ENCODE measurements at places on chromosomes 7 and 10.

GRCh38 chr7:51344406-51345138 is 28.0 kb upstream of the COBL start:
- DNase-seq = no peak

DNA sequence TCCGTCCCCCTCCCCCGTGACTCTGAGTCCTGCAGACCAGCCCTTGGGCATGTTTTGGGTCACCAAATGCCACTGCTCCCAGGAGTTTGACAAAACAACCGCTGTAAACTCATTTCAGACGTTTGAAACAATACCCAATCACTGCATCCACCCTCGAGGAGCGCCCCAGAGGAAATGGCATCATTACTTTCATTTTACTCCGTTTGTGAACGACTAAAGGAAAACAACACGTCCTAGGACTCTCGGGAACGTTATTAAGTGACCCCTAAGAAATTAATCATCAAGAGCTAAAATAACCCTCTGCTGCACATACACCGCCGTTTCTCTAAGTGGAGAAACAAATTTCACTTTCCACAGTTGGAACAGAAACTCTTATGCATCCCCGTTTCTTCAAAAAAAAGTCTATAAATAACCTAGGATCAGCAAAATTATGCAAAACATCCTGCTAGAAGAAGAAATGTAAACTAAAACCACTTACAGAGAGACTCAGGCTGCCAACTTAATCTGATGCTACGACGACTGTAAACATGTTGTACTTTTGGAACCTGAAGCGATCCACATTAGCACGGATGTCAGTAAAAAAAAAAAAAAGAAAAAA is 109.9 kb upstream of the EFCAB10 start:
- peak; percentile 7 for DNase-seq

DNA sequence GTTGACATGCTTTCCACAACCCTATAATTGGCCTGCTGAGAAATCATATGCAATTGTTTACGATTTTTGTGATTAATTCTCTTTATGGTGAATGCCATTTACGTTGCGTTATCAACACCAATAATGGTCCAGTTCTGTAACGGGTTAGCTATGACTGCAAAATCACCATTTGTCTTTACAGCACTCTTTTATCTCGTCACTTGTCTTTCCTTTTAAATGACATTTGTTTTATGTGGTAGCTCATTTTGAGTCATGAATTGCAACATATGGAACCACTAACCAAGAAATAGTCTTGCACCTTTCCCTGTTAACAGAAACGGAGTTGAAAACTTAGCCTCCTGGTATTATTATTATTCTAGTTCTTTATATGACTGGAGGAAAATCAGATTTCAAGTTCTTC is 3.1 kb upstream of the KIAA1217 start:
- no peak for DNase-seq

GRCh38 chr7:50834031-50834535 is 51.4 kb upstream of the GRB10 start:
- no peak for DNase-seq

- no peak for DNase-seq
Measured at GRCh38 chr10:120632047-120632446, 175.0 kb downstream of the PLPP4 start.

DNA sequence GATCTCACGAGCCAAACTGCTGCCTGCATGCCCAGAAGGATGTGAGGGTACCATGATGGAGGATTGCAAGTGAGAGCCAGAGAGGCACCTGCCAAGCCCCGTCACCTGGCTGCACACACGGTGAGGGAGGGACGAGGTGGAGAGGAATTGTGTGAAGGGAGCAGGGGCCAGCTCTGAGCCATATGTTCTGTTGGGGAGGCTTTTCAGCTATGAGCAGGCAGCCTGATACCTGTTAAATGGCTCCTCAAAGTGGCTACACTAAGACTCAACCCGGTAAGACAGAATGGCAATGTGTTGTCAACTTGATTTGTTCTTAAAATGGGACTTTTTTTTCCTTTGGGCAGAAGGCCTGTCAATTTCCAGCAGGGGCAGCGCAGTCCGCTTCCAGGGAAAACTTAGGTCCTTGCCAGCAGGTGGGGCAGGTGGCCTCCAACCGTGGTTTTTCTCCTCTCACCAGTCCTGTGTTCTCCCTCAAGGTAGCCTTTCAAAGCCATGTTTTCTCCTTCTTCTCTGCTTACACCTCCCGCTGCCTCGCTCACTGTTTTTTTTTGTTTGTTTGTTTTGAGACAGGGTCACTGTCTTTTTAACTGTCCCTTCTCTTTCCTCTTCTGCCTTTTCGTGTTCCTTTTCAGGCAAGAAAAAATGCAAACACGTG is 57.7 kb upstream of the ZNRF2 start:
- DNase-seq = peak; percentile 14

DNA sequence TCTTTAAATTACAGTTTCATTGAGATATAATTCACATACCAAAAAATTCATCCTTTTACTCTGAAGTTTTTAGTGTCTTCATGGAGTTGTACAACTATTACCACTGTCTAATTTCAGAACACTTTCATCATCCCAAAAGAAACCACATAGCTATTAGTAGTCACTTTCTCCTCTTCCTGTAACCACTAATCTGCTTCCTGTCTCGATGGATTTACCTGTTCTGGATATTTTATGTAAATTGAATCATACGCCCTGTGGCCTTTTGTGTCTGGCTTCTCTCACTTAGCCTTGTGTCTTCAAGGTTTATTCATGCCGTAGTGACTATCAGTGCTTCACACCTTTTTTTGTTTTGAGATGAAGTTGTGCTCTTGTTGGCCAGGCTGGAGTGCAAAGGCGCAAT is 135.5 kb downstream of the DOCK1 start:
- no peak for DNase-seq

GRCh38 chr10:89153116-89153515 is 54.0 kb downstream of the CH25H start:
- DNase-seq = no peak

- no peak for DNase-seq
Measured at GRCh38 chr10:71281646-71282322, 37.3 kb upstream of the SLC29A3 start.

DNA sequence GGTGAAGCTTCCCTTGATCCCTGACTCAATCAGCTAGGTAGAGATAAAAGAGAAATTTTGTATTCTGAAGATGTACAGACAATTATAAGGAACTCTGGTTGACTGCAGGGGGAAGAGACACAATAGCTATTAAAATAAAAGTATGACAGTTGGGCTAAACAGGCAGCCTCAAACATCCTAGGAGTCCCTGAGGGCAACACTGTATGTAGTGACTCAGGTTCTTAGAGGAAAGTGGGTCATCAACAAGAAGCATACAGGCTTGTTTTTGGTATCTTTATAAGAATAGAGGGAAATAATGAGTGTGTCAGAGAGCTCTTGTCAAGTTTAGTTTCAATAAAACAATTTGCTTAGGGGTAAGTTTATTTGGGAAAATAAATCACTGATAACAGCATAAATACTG is 150.3 kb downstream of the AUTS2 start:
- no peak for DNase-seq

DNA sequence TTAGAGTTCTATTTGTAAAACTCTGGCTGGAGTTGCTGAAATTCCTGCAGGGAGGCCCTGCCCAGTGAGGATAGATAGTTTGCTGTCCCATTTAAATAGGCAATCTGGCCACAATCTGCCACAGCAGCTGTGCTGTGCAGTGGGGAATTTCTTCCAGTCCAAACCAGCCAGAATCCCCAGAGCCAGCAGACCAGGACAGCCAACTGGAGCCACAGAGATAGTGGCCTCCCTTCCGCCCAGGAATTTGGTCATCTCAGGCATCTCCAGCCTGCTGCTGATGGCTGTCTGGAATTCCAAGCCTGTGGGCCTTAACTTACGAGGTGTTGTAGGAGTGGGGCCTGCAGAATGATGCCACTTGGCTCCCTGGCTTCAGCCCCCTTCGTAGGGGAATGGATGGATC is 643.4 kb downstream of the DNAJB9 start:
- no peak for DNase-seq

GRCh38 chr7:44386139-44386913 is 60.9 kb upstream of the CAMK2B start:
- no peak for DNase-seq

GRCh38 chr10:24958091-24958720 is 5.8 kb upstream of the PRTFDC1 start:
- DNase-seq = no peak

DNA sequence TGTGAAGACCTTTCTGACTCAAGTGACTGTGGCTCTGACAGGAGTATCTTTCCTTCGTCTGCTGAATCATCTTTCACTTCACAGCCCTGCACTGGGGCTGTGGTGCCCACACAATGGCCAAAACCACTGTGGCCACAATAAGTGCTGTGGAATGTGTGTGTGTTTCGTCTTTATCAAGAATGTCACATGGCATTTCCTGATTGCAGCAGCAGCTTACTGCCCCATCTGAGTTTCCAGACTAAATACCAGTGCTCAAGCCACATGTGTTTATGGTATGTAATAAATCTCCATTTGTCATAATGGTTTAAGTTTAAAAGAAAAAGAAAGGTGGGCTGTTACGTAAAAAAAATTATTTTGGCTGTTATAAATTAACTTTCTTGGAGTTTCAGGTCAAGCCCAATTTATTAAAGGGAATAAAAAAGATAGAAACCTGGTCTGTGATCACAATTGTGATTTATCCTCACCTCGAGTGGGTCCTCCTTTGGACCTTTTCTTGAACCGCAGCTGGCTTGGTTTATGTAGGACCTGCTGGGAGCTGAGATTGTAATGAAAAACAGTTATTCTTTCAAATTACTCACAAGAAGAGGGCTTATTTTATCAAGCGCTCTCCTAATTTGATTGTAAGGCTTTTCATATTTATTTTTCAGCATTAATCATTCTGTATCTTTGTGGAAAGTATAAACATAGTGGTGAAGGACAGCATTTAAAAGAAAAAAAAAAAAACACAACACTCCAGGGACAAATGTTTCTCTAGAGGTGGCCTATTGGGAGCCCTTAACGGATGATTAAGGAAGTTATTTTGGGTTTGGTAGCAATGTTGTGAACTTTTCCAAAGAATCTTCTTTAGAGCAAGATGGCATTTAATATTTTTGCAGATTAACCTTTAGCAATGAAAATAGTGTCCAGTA is 116.2 kb downstream of the LRMDA start:
- DNase-seq = peak; percentile 67

- DNase-seq = no peak
Measured at GRCh38 chr10:50990568-50991455, 83.5 kb upstream of the PRKG1 start.

DNA sequence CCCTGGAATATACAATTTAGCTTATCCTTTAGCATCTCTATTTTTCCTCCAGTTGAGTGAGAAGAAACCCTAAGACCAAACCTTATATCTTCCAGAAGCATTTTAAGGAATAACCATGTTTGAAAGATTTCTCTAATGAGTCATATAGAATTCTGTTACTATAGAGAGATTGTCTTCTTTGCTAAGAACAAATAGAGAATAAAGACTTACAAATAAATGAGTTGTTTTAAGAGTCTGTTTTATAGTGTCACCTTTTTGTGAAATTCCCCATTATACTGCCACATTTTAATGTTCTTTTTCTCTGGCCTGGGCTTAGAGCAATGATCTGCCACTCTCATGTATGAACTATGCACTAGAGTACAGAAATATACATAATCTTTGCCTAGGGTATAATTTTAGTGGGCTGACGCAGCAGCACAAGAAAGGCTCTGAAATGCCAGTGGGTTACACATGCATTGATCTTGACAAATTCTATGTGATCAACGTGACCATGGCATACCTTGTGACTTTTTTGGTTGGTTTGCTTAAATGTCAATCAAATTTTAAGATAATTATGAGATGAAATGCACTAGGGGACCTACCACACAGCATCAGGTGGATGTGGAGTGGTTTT is 145.1 kb upstream of the MKLN1 start:
- no peak for DNase-seq

DNA sequence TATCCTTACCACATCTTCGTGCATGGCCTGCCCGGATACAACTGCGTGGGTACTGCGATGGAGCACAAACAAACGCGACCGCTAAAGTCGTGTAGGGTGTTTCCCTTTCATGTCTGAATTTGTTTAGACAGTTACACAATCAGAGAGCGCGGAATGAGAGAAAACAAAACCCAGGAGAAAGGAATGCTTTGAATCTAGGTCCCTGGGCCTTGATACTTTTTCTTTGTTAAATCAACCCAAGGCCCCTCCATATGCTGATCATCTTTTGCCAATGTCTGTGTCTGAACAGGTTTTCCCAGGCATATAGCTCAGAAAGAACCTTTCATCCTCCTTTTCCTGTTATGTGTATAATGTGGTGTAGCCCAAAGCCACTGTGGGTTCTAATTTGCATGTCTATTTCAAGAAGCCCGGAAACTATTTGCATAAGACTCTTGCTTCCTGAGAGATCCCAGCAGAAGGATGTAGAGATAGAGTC is 145.8 kb downstream of the FRMD4A start:
- peak; percentile 8 for DNase-seq

DNA sequence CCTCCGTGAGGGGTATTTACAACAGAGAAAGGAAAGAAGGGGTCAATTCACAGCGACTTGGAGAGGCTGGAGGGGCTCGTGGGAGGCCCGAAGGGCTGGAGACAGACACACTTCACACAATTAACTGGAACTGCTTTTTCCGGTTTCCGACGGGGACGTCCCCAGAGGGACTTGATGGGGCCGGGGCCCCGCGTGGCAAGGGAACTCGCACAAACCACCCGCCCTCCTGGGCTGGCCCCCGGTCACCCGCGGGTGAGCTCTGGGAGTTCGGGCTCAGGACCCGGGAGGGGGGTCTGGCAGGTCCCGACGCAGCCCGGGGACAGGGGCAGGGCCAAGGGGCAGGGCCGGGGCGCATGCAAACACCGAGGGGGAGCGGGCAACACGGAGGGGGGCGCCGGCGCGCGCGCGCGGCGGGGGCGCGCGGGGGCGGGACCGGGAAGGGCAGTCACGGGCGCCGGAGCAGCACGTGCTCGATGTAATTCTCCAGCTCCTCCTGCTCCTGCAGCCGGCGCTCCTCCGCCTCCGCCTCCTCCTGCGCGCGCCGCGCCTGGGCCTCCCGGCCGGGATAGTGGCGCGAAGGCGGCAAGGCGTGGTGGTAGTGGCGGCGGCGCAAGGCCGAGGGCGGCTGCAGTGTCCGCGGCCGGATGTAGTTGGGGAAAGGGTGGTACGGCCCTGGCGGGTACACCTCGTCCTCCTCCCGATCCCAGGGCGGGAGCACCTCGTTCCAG is 2.7 kb downstream of the VGF start:
- DNase-seq = peak; percentile 62

DNA sequence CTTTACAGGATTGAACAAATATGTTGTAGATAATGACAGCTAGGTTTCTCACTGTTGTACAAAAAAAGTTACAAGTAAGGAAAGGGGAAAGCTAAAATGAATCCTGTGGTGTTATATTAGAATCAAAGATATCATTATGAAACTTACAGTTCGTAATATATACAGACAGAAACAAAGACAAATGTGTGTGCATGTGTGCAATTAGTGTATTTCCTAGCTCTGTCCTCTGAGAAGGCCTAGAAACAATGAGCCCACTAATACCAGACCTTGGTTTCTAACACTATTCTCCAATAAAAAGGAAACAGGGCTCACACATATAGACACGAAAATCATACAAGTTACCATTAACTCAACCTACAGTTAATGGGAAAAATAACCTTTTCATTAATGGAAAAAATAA is 8.0 kb downstream of the KDM7A start:
- no peak for DNase-seq

DNA sequence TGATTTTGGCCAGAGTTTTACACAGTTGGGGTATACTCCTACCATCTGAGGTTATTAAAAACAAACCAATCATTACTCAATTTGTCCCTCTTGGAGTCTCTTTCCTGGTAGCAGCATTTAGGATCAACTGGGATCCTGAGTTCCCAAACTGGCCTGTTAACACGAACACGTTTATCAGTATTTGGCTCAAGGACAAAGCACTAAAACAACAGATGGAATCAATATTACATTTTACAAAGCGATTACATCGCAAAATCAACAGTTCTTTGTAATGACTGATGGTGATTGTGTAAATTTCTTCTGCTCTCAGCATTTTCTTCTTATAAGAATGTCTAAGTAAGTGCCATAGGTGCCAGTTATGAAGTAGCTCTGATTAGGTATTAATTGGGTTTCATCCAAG is 582.9 kb upstream of the ANKRD30A start:
- DNase-seq = no peak
